ENCODE measurements at places on chromosomes 4 and X. TPM values are rescaled to one million over a fixed set of nuclear protein-coding genes. Genes with fewer than 3 reads are reported as not detected.

GRCh38 chrX:36983831-36984230 lies 24.3 kb upstream of the FAM47C start:
- DNase-seq: no peak

- DNase-seq: no peak
These were observed 311.4 kb upstream of the NDST4 start for GRCh38 chr4:115424852-115425251.

The AFM gene
- total RNA-seq: not detected

DNA sequence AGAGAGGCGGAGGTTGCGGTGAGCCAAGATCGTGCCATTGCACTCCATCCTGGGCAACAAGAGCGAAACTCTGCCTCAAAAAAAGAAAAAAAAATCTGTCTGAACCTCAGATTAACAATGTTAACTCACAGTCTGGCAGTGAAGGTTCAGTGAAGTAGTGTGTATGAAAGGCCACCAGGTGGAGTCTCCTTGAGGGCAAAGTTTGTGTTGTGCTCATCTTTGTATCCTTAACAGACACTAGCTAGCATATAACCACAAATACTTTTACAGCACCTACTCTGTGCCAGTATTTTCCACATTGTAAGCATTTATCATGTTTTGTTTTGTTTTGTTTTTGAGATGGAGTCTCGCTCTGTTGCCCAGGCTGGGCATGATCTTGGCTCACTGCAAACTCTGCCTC lies 46.0 kb upstream of the MGST2 start:
- DNase-seq: peak; percentile 71

The MAGED4B gene
- 0.52 TPM for total RNA-seq

The PNMA6F gene
- total RNA-seq: not detected

DNA sequence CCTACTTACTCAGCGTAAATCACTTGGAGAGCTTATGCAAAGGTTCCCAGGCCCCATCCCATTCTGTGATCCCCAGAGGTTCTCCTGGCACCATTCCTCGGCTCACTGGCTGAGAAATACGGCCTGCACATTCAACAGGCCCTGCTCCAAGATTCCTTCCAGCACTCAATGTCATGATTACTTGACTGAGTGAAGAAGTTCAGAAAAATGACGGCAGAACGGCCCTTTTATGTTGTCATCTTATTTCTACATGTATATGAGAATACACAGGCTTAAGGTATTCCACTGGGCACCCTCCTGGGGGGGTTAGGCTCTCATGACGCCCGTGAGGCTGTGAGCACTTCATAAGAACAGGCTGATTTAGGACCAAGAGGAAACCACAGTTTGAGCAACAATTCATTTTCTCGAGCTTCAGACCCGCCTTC lies 190.6 kb downstream of the NSUN7 start:
- no peak for DNase-seq

DNA sequence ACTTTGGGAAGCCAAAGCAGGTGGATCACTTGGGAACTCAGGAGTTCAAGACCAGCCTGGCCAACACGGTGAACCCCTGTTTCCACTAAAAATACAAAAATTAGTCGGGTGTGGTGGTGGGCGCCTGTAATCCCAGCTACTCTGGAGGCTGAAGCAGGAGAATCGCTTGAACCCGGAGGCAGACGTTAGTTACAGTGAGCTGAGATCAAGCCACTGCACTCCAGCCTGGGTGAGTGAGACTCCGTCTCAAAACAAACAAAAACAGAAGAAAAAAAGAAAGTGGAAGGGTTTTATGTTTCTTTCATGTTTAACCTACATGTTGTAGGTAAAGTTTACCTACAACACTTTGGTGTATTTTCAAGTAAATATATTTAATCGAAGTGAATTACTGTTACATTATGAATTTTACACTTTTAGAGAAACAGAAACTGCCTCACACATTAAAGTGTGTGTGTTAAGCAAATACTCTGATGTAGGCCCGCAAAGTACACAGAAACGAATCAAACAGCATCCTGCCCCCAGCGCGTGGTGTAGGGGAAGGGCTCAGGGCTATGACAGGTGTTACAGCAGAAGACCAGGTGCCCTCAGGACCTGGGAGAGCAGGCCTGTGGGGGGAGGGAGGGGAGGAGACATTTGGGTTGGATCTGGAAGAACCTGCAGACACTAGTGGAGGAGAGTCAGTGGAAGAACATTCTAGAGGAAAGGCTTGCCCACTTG lies 39.0 kb downstream of the PTTG2 start:
- no peak for DNase-seq

The PCYT1B gene
- total RNA-seq: 0.14 TPM

DNA sequence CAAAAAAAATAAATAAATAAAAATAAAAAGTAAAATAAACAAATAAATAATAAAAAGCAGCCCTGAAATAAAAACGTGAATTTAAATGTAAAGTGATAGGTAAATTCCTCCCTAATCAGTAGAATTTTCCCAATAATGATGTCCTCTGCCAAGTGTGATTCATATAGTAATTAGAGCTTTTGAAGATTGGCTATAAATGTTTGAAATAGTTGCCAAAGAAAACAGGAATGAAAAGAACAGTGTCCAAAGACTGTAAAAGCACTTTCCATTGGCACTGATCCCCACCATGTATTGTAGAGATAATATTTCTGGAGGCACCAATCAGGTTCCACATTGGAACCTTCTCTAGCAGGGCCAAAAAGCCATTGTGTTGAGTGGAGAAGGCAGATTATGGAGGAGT lies 25.9 kb upstream of the SMARCAD1 start:
- no peak for DNase-seq

DNA sequence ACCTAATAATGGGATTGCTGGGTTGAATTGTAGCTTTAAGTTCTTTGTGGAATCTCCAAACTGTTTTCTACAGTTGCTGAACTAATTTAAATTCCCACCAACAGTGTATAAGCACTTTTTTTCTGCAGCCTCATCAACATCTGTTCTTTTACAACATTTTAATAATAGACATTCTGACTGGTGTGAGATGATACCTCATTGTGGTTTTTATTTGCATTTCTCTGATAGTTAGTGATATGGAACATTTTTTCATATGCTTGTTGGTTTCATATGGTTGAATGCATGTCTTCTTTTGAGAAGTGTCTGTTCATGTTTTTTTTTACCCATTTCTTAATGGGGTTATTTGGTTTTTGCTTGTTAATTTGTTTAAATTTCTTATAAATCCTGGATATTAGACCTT lies 1718.9 kb downstream of the C4orf33 start:
- no peak for DNase-seq

GRCh38 chr4:161320377-161320776 lies 843.4 kb downstream of the FSTL5 start:
- DNase-seq: no peak

The HSFX3 gene
- total RNA-seq: not detected

- no peak for DNase-seq
These were observed 34.8 kb downstream of the ZFP42 start for GRCh38 chr4:188030401-188030800.

DNA sequence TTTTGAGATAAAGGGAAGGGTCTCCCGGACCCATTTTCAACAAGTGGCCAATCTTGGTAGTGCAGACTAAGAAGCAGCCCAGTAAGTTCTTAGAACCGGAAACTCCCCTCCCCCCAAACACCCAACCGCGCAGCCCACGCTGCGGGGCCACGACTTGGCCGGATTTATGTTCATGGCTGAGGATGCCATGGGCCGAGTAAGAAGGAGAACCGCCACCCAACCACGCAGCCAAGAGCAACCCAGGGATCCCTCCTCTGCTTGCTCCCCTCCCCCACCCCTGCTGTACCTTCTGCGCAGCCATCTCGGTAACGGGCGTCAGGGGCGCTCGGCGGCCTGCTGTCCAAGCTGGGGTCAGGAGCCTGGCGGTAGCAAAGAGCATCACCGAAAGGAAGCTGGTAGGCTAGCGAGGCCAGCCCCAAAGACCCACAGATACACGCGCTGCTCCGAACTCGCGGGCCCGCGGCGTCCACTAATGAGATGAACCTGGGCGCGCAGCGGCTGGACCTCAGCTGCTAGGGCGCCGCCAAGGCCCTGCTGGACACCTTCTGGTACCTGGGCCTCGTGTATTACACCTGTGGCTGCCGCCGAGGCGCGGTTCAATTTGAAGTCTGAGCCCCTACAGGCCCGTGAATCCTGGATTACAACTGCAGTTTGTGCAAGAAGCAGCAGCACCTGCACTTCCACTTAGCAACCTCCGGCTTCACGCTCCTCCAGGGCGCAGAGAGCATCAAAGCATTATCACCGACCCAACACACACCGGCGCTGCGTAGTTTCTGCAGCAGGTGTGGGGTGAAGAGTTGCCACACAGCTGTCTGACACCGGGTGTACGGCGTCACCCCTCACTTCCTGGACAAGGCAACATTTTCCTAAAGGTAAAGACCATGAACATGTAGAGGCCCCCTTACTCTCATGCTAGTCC lies 63.4 kb downstream of the NUDT10 start:
- peak; percentile 80 for DNase-seq

The PNMA5 gene
- total RNA-seq: not detected

- DNase-seq: no peak
These were observed 76.0 kb downstream of the ZAR1 start for GRCh38 chr4:48566034-48566384.

- DNase-seq: no peak
These were observed 10.9 kb upstream of the PORCN start for GRCh38 chrX:48497871-48498270.

The LEF1 gene
- total RNA-seq: 131 TPM

The BTC gene
- not detected for total RNA-seq

DNA sequence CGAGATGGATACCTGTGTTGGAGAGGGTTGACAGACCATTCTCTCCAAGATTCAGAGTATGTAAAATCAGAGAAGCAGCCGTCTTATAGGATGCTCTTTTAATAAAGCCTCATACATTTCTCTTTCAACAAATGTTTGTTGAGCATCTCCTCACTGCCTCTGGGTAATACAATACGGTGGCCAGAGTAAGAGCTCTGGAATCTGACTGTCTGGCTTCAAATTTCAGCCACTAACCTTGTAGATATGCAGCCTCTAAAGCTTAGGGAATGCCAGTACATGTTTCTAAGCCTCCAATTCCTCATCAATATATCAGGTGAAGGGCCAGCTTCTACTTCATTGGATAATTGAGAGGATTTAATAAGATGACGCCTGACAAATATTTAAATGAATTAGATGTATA lies 61.3 kb downstream of the CLNK start:
- no peak for DNase-seq

DNA sequence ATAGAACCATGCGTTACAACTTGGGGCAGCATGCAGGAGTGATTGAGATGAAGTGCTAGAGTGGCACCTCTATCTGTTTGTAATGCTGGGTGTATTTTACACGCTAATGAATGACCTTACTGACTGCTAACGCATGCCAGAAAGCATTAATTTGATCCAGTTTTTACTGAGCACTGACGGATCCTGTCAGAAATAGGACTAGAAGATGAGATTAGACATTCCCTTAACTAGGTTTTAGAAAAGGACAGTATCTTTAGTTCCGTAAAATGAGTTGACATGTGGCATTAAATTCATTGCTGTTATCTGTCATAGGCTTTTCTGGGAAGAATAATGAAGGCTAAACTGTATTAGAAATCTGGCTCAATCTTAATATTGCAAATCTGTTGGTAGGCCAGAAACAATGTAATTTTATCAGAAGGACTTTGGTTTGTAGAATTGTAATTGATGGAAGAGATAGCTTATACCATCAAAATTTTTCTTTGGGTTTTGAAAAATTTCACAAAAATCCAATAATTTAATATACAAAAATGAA lies 140.4 kb upstream of the WDFY3 start:
- no peak for DNase-seq

The RCHY1 gene
- 22.4 TPM for total RNA-seq

- DNase-seq: no peak
These were observed 107.7 kb downstream of the PPP3CA start for GRCh38 chr4:101239665-101240064.

GRCh38 chrX:4850312-4850711 lies 1136.9 kb upstream of the PRKX start:
- DNase-seq: no peak

GRCh38 chrX:9163214-9163709 lies 129.3 kb upstream of the FAM9B start:
- no peak for DNase-seq

DNA sequence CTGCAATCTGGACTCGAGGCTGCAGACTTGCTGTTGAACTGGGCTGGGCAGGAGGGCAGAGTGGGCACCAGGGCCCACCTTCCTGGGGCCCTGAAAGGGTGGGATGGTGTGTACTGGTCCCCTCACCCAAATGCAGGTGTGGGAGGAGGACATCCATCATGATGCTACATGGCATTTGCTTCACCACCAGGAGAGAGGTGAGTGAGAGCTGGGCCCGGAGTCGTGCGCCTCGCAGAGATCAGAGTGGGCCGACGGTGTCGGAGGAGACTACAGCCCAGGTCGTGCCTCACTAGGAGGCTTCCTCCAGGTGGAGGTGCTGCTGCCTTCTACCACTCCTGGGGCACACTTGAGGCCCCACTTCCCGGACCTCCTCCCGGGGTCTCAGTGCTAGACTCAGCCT lies 50.3 kb downstream of the SCML1 start:
- DNase-seq: no peak

The CLGN gene
- total RNA-seq: not detected

The RASSF6 gene
- total RNA-seq: not detected

GRCh38 chr4:173252024-173252935 lies 81.9 kb downstream of the HMGB2 start:
- no peak for DNase-seq

GRCh38 chr4:5636766-5637670 lies 71.3 kb downstream of the EVC2 start:
- DNase-seq: no peak

Data from activated CD4-positive, alpha-beta T cell treated with anti-CD3 and anti-CD28 coated beads, Interleukin-2, amount 10 ng/mL, durations not matched to agents 24 days and 14 days (primary cell).